Progenitor cell of endocrine pancreas (in vitro differentiated cells): ENCODE measurements at places on chromosomes 6 and 20. TPM values are rescaled to one million over a fixed set of nuclear protein-coding genes. Genes with fewer than 3 reads are reported as not detected.

DNA sequence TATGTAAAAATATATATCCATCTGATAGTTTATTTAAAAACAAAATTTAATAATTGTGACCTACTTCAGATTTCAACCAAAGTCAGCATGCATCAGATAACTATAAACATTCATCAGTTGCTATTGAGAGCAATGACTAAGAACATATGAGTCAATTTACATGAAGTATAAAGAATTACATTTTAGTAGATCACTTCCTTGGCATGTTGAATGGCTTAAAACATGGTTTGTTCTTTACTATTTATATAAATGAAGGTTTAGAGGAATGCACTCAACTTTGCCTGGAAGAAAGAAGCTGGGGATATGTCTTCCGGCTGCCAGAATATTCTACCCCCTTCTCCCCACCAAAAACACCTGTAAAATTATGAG, 6.4 kb upstream of the FAM217A start:
- DNase-seq: no peak

GRCh38 chr6:106799031-106799894, 169.9 kb downstream of the QRSL1 start:
- no peak for DNase-seq

DNA sequence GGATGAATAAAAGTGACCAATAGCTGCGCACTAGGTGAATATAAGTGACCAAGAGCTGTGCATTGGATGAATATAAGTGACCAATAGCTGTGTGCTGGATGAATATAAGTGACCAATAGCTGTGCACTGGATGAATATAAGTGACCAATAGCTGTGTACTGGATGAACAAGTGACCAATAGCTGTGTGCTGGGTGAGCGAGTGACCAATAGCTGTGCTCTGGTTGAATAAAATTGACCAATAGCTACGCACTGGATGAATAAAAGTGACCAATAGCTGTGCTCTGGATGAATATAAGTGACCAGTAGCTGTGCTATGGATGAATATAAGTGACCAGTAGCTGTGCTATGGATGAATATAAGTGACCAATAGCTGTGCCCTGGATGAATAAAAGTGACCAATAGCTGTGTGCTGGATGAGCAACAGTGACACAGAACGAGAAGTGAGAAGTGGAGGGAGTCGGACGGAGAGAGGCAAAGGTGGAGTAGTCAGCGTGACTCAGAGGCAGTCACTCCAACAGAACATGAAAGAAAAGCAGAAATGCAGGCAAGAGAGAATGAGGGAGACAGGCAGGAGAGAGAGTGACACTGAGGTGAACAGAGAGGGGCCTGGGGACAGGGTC, 38.5 kb downstream of the RBM38 start:
- no peak for DNase-seq

The COX4I2 gene
- total RNA-seq: not detected in 2 replicates

GRCh38 chr20:33909331-33909921, 84.3 kb upstream of the RALY start:
- DNase-seq: no peak

DNA sequence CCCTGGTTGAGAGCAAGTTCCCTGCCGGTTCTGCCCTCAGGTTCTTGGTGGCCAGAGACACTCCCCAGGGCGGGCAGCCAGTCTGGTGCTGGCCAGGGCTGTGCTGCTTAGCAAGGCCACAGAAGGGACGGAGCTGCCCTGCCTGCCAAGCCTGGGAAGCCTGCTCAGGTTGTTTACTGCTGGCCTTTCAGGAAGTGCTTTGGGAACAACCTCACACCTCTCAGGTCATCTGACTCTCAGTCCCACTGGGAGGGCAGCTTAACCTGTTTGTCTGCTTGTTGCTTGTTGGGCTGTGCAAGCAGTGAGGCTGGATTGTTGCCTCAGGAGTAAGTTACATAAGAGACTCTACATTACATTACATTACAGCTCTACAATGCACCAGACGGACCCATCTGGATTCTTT, 75.8 kb upstream of the AFDN start:
- DNase-seq: peak; percentile 56

GRCh38 chr6:1381481-1382330, 7.7 kb upstream of the FOXF2 start:
- peak; percentile 85 for DNase-seq

The CCN5 gene
- not detected in 2 replicates for total RNA-seq

The SYCP2 gene
- 1.4 and 2.2 TPM in 2 replicates for total RNA-seq

DNA sequence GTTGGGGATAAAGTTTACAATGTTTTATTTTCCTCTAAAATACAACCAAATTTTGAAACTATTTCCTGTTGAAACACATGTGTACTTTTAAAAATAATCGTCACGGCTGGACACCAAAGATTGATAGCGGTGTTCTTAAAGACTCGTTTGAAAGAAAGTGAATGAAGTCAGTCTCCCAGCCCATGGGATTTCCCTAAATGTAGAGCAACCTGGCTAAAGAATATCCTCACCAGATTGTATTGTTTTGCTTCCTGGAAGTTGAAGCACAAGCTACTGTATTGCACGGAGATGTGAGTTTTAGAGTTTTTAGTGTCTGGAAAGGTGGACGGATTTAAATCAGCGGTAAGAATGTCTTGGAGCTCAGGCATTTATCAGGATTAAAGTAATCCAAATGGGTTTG, 189.5 kb downstream of the THBS2 start:
- no peak for DNase-seq

The COL9A3 gene
- 81.5 and 84.3 TPM in 2 replicates for total RNA-seq

GRCh38 chr6:72941751-72942150, 283.5 kb downstream of the KHDC1L start:
- DNase-seq: no peak

DNA sequence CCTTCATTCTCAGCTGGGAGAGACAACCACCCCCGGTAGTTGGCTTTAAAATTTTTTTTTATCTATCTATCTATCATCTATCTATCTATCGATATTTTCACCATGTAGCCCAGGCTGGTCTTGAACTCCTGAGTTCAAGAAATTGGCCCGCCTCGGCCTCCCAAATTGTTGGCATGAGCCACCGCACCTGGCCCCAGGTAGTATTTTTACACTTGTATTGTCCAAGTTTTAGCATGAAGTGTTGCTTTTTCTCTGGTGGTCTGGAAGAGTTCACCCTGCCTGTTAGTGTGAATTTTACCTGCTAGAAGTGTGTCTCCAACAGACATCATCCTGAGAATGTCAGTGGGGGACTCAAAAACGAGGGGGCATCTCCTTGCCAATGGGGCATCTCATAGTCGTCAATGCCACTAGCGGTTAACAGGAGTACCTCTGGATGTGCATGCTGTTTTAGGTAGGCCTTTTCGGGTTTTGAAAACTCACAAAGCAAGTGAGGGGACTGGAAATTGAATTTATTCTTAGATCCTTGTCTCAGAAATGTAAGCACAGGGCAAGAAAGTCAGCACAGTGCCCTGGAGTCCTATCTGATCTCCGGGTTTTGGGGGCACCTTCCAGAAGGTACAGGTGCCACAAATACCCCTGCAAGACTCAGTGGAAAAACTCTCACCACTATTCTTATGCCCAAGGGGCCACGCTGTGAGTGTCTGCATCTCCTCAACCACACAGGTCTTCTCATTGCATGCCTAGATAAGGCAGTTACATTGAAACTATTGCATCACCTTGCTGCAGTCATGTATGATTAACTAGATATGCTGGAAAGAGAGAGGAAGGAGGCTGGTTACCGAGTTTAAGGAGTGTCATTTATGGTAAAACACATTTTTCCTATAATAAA, 37.1 kb downstream of the TNFAIP3 start:
- DNase-seq: no peak

The FAM217A gene
- 0.13 TPM in 1 of 2 replicates, not detected in the other for total RNA-seq

DNA sequence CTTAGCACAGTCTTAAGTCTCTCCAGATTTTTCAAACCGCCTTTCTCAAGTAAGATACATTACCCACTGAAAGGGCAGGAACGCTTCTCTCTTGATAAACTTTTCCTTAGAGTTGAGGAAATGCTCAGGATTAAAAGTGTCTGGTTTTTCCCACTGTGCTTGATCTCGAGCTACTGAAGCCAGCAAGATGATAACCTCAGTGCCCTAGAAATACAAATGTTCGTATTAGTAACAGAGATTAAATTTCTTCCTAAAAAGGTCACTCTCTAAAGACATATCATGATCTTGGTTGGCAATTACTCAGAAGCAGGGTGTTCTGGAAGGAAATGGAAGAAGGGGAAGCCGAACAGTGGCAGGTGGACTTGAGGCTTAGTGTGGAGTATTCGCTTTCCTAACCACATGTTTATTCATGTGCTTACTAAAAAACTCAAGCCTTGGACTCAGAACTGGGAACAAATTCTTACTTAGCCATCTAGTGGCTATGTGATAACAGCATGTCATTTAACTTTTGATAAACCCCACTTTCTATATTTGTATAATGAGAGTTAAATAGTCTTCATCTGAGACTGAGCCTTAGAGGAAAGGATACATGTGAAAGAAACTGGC, 20.1 kb downstream of the C6orf141 start:
- DNase-seq: no peak

GRCh38 chr6:13711324-13711732, 307 bp downstream of the RANBP9 start:
- no peak for DNase-seq

The DPPA5 gene
- not detected in 2 replicates for total RNA-seq

The RFX6 gene
- total RNA-seq: 28.7 and 34.2 TPM in 2 replicates

DNA sequence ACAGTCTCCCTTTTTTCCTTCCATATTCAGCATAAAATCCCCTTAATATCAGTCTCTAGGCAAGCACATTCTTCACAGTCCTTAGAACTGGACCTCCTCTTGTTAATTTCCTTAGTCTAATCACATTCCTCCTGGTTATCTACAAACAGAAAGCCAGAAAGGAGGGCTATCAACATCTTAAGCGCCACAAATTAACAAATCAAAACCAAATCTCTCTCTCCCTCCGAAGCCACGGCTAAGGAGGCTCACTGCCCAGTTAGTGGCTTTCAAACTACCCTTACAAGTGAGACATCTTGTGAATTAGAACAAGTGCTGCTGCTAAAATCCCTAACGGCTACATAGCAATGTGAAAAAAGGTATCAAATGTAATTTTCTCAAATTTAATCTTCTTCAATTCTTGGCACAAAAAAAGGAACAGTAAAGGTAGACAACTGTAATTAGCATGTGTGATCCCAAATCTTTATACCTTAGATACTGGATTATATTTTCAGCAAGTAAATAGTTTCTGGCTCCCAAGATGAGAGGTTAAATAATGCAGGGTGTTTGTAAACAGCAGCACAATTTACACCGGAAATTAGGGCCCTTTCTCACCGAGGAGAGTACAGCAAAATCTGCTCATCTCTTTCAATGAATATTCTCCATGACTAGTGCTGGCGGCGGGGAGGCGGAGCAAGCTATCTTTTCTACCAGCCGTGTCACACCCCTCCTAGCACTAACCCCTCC, 1.4 kb upstream of the TRIM39 start:
- DNase-seq: no peak

GRCh38 chr6:71452697-71453370, 164.2 kb downstream of the OGFRL1 start:
- DNase-seq: no peak

GRCh38 chr6:145887969-145888368, 73.4 kb upstream of the FBXO30 start:
- no peak for DNase-seq

The CHRNA4 gene
- 0.43 and 0.44 TPM in 2 replicates for total RNA-seq

DNA sequence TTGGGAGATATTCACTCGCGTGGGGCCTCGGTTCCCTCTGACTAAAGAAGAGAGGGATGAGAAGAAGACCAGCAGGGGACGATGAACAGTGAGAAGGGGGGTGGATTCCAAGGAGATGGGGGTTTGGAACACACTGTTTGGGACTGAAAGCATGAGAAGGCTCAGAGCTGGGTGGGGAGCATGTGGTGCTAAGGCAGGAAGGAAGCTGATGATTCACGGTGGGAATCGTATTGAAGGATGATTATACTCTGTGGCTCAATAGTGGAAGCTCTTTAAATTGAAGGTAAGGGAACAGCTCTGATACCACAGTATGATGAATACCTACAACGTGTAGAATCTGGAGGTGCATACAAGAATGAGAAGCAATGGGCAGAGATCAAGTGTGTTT, 117.5 kb upstream of the KCNK16 start:
- DNase-seq: no peak

The COL21A1 gene
- 16.8 and 20.5 TPM in 2 replicates for total RNA-seq
